Activated T-helper 1 cell treated with anti-CD3 and anti-CD28 coated beads, Interleukin-12 subunit alpha, Interleukin-12 subunit beta, Interleukin-2, Interleukin-4 antibody, amounts not matched to agents 30 ng/mL and 10 ng/mL and 1 ng/mL, durations not matched to agents 14 hours and 24 hours and 36 hours (primary cell): ENCODE measurements at places on chromosomes 12 and 14. TPM values are rescaled to one million over a fixed set of nuclear protein-coding genes. Genes with fewer than 3 reads are reported as not detected.

DNA sequence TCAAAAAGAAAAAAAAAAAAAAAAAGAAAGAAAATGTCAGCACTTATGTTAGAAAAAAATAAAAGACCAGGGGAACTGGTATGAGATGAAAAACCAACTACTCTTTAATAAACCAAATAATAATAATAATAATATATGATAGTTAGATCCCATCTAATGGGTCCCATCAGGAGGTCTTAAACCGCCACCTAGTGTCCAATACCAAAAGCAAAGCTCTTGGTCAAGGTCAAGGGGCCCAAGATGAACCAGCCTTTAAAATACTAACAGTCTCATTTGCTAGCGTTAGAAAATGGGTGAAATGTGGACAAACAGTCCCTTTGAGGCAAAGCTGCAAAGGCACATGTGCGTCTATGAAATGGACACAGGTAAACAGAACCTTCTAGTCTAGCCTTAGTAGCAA is 12.3 kb downstream of the BRAP start:
- DNase-seq, result no peak

GRCh38 chr12:21677204-21677603 is 19.6 kb upstream of the LDHB start:
- no peak for DNase-seq

LIMA1 gene
- 64.0 and 68.4 TPM in 2 replicates for total RNA-seq

DNA sequence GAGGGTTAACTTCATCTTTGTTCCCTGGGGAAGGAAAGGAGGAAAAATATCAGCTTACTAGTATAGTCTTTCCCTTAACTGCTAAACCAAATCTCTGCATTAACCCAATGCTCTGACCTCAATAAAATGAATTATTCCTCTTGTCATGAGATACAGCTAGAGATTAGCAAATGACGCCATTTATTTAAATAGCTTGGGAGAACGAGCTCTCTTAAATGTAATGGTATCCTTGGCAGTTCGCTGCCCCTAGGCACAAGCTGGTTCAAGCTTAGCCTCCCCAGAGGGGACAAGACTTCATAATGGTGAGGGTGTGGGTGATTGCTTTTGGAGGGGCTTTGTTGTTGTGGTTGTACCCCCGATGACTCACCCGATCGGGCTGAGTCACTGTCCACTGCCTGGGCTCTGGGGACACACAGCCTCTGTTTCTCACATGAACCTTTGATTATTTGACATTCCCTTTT is 19.6 kb downstream of the FNTB start:
- DNase-seq, result no peak

SLCO1C1 gene
- total RNA-seq, result not detected in 2 replicates
